BJ (cell line): ENCODE measurements at places on chromosomes 6 and 20.

- DNase-seq: peak; percentile 4
Measured at GRCh38 chr6:101830501-101831031, 437.1 kb downstream of the GRIK2 start.

GRCh38 chr6:38113825-38114576 is 294.5 kb downstream of the ZFAND3 start:
- no peak for DNase-seq

DNA sequence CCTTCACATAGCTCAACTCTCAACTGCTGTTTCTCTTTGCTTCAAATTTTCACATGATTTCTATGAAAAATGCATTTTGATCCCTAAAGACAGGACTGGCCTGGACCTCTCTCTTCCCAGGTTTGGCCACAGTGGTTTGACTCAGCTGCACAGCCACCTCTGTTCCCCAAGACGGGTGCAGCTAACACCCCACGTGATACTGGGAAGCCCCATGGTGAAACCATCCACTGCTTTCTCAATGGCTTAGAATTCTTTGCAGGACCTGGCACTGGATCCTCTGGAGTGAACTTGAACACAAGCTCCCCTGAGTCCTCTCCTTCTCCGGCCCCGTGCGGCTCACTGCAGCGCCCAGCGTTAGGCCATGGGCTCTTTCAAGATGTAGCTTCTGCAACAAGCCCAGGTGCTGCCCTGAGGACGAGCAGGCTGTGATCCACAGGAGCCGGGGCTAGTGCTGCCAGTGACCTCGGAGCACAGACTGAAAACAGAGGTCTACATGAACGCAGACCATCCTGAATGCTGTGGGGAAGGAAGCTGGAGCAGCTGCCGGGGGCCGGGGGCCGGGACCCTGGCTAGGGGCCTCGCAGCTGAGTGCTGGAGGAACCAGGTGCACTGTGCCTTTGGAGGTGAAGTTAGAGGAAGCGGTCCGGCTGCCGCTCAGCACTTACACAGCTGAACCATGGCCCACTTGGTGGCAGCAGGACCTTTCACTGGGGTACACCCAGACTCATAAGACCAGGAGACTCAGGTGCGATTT is 58.8 kb upstream of the MPC1 start:
- DNase-seq: no peak

DNA sequence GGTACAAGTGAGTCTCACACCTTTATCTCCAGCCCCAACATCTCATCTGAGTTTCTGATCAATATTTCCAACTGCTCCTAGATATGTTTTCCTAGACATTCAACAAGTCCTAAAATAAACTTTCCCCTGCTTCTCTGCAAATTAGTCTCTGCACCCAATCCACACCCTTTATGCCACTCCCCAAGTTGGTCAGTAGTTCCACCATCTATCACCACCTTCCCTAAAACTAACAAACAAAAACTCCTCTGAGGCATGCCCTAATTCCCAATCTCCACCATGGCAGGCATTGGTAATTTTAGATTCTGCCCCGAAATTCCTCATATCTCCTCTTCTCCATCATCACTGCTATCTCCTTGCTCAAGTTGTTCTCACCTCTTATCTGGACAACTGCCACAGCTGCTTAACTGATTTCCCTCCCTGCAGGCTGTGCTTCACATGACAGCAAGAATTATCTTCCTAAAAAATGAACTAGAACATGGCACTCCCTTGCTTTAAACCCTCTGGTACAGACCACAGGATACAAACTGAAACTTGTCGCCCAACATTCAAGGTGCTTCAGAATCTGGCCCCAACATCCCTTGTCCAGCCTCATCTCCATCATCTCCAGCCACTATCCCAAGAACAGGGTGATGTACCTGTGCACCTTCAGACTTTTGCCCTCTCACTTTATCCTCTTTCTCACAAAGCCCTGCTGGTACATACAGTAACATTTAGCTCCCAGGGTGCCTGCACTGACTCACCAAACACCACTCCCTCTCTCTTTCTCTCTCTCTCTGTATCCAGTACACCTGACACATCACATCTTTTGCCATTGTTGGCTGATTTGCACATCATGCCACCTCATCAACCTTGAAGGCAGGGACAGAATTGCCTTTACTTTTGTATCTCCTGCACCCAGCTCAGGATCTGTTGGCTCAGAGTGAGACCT is 55.5 kb downstream of the ZHX3 start:
- no peak for DNase-seq

- DNase-seq: no peak
Measured at GRCh38 chr6:128240024-128240428, 280.4 kb downstream of the PTPRK start.

DNA sequence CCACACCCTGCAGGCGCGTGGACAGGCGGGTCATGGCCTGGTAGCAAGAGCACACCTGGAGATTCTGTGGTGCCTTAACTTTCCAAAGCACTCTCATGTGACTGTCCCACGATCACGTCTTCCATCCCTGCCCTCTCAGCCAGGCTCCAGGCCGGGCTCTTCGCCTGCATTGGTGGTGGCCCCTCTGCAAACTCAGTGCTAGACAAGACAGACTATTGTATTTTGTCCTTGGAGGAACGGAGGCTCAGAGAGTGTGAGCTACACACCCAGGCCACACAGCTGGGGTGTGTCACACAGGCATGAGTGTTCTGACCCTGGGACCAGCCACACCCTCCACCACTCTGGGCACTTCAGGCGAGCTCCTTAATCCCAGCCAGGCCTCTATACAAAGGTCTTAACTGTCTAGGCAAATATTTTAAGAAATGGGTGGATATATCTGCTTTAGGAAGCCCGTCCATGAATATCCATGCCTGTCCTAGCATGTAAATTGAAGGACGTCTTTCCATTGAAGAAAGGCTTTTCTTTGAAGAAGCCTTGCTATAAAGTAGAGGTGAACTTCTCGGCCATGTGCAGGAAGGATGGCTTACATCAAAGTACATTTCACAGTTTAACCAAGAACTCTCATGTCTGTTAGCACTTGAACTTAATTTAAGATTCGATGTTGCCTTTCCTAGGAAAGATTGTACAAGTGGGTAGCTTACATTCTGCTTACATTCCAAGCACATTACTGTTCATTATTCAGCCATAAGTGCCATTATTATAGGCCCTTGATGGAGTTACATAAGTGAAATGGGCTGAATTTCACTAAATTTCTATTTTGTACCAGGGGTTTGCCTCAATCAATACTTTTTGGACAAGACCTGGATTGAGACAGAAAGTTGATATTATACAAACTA is 263.9 kb downstream of the DLL1 start:
- DNase-seq: no peak

DNA sequence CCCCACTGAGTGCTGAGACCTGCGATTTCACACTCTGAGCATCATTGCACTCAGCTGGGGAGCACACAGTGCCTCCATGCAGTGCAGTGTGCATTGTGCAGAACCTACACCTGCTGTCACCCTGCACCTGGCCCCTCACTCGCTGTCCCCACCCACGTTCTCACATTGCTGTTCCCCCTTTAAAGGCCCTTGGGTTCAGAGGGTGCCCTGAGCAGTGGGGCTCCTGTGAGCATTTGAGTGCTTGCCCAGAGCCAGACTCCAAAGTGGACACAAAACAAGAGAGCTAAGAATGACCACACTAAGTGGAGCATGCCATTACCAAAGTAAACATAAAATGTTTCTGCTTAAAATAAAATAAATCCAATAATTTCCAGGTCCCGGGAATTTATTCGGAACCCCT is 131.0 kb upstream of the CST7 start:
- no peak for DNase-seq

DNA sequence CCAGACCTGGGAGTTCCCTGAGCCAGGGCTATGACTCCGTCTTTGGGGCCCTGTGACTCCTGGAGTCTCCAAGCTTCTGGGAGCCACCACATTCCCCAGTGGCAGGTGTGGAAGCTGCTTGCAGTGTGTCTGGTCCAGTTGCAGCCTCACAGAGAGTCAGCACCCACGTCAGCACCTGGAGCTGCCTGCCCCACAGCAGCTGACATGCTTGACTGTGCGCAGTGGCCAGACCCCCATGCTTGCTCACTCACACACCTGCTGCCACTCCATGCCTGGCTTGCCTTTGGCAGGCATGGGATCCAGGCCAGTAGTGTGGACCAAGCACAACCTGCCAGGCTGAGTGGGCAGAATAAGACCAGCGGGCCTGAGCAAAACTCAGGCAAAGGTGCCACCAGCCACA is 31.0 kb upstream of the ASIP start:
- no peak for DNase-seq

DNA sequence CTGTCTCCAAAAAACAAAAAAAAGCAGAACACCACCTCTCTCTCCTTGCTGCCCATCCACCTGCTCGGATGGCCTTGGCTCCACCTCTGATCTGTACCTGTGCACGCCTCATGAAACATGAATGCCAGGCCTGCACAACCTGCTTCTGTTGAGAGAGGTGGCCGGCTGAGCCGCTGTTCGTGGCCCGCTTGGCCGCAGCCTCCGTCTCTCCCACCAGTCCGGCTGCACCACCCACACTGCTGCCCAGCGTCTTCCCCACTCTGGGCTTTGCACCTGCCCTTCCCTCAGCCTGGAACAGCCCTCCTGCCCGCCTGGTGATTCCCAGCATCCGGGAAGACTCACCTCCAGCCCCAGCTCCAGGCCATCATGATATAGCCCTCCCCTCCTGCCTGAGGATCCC is 12.2 kb upstream of the ZBTB46 start:
- DNase-seq: no peak

DNA sequence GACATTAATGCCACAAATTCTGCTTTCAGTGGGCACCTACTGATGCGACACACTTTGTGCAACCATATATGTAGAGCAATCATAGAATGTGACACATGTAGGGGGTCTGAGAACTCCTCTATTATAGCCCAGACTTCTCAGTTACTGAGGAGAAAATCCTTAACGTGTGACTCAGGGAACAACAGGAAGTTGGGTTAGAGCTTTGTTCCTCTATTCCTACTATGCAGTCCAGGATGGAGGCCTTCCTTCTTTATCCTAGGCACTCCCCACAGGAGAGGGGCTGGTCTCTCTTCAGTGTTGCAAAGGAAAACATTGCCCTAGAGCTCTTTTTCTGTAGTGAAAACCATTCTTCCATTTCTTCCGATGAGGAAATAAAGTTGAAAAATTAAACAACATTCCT is 39.6 kb upstream of the RCAN2 start:
- DNase-seq: no peak

DNA sequence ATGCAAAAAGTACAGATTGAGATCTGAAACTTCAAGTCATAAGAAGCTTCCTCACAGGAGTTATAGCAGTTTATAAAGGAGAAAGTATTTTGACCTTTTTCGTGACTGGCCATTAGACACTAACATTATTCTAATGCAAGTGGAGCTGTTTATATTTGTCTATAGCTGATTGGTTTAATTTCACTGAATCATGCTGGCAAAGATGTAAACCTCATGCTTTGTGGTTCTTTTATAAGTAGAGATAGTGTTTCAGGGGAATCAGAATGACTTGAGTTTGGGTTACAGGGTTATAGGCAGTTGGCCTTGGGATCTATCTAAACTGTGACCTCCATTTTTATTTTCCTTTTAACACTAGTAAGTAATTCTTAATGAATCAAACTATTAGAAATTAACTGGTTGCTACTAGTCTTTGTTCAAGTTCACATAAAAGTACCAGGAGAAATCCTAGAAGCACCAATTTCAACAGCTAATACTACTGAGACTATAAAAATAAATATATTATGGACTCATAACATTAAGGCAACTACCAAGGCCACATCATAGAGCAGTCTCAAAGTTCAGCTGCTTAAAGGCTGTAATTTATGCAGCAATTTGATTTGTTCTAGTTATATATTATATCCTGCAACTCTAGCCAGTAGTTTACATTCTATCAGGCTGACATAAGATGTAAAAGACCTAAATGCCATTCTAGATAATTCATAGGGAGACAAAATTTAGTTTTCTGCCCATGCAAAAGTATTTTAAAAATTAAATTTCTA is 94.0 kb downstream of the RNGTT start:
- peak; percentile 42 for DNase-seq

DNA sequence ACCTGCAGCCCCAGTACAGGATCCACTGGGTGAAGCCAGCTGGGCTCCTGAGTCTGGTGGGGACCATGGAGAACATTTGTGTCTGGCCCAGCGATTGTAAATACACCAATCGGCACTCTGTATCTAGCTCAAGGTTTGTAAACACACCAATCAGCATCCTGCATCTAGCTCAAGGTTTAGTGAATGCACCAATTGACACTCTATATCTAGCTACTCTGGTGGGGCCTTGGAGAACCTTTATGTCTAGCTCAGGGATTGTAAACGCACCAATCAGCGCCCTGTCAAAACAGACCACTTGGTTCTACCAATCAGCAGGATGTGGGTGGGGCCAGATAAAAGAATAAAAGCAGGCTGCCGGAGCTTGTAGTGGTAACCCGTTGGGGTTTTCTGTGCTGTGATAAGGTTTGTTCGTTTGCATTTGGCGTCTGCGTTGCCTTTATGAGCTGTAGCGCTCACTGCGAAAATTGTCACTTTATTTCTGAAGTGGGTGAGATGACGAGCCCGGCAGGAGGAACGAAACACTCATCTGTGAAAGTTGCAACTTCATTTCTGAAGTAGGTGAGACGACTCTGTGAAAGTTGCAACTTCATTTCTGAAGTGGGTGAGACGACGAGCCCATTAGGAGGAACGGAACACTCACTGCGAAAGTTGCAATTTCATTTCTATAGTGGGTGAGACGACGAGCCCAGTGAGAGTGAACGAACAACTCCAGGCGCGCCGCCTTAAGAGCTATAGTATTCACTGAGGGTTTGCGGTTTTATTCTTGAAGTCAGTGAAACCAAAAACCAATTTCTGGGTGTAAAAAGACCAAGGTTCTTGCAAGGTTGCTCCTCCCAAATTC is 31.1 kb downstream of the SERPINB6 start:
- no peak for DNase-seq

DNA sequence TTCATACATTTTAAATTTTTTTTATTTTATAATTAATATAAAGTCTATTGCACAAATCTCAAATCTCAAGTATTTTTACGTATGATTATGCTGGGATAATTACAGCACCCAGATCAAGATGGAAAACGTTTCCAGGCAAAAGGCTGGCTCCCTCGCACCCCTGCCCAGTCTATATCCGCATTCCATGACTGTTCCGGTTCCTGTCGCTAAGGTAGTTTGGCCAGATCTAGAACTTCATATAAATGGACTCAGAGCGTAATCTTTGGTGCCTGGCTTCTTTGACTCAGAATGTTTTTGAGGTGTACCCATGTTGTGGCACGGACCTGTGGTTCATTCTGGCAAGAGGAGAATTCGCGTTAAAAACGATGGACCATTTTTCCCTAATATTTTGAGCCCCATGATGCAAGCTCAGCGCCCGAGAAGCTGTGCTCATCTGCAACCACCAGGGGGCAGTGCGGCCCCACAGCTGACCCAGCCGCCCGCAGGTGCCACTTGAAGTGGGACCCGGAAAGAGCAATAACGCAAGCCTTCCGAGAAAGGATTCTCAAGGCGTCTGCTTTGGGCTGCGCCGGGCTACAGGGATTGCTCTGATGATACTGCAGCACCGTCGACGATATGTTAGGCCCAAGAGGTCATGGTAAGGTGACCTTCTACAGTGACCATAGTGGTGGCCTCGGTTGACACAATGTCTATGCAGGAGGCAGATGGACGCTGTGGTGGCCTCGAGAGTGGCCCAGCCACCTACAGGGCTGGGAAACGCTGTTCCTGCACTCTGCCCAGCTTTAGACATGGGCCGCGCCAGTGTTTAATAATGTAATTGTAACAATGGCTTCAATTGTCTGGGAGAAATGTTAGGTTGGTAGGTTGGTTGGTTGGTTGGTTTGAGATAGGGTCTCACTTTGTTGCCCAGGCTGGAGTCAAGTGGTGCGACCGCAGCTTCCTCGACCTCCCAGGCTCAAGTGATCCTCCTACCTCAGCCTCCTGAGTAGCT is 160.1 kb downstream of the ZMYND8 start:
- no peak for DNase-seq
